BE2C (cell line): ENCODE measurements at places on chromosomes 13 and 19.
A peak's percentile ranks its signal among the peaks of the same experiment; 100 is the strongest.

GRCh38 chr19:29715701-29716581 is 880 bp upstream of the C19orf12 start:
- DNase-seq: no peak

DNA sequence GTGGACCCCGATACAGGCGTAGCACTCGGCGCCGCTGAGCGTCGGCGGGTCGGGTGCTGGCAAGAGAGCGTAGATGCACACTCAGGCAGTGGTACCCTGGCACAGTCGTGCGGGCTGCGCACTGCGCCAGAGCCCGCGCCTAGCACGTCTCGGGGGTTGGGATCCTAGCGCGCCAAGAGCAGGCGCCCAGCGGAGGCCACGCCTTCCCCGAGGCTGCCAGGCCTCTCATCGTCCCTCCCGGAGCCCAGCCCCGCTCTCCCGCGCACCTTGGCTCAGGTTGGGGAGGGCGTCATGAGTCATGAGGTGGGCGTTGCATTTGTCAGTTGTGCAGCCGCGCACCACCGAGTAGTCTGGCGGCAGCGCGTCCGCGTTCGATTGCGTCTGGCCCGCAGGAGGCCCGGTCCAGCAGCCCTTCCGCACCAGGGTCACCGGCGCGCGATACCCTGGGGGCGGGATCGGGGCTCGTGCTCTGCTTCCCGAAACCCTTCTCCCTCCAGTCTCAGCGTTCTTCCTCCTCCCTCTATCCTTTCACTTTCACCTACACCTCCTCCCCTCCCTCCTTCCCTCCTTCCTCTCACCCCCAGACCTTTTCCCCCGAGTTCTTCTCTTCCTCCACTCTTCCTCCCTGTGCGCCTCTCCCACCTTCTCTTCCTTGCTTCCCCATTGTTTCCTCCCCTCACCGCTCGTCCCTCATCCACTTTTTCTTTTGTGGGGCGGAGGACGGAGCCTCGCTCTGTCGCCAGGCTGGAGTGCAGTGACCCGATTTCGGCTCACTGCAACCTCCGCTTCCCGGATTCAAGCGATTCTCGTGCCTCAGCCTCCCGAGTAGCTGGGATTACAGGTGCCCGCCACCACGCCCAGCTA is 3.5 kb downstream of the LYPD5 start:
- no peak for DNase-seq

- no peak for DNase-seq
These were observed 11.2 kb downstream of the BCAT2 start for GRCh38 chr19:48799358-48800300.

DNA sequence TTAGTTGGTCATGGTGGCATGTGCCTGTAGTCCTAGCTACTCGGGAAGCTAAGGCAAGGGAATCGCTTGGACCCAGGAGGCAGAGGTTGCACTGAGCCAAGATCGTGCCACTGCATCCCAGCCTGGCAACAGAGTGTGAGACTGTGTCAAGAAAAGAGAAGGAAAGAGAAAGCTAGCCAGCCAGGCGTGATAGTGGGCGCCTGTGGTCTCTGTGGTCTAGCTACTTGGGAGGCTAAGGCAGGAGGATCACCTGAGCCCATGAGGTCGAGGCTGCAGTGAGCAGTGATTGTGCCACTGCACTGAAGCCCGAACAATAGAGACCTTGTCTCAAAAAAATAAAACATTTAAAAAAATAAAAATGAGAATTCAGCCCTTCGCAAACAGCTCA is 33.3 kb downstream of the TIMM13 start:
- no peak for DNase-seq

DNA sequence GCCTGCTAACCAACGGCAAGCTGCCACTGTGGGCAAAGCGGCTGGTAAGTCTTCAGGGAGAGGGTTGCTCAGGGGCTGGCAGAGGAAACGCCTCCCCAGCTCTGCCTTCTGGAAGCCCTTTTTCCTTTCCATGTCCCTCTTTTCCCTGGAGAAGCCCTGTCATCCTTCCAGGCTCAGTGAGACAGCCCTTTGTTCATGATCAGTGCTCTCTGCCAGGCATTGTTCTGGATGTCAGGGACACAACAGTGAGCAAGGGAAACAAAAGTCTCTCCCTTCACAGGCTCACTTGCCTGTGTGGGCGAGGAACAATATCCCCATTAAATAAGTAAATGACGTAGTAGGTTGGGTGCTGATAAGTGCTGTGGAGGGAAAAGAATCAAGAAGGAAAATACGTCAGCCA is 13.9 kb upstream of the OVOL3 start:
- no peak for DNase-seq

DNA sequence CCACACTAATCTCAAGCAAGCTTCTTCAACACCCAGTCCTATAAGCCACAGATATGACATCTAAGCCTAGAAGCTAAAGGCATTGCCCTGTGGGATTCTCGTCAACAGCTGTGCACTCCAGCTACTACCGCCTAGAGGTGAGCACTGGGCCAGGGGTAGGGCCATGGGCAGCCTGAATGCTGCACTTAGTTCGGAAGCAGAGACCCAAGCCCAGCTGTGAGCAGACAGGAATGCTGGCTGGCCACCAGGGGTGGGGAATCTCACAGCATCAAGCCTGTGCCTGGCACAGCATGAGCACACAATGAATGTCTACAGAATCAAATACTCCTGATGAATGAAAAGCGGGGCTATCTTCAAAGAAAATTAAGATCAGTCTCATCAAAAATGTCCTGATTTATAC is 167.5 kb upstream of the UBL3 start:
- peak; percentile 14 for DNase-seq

- DNase-seq: no peak
These were observed 1137.1 kb upstream of the ATXN8OS start for GRCh38 chr13:68970532-68970931.

- no peak for DNase-seq
These were observed at the start of gene TEX101 for GRCh38 chr19:43414554-43414953. Gene TEX101 (plus strand): TSS chr19:43414890. CDS start chr19:43415920, 1,030 bp downstream.

DNA sequence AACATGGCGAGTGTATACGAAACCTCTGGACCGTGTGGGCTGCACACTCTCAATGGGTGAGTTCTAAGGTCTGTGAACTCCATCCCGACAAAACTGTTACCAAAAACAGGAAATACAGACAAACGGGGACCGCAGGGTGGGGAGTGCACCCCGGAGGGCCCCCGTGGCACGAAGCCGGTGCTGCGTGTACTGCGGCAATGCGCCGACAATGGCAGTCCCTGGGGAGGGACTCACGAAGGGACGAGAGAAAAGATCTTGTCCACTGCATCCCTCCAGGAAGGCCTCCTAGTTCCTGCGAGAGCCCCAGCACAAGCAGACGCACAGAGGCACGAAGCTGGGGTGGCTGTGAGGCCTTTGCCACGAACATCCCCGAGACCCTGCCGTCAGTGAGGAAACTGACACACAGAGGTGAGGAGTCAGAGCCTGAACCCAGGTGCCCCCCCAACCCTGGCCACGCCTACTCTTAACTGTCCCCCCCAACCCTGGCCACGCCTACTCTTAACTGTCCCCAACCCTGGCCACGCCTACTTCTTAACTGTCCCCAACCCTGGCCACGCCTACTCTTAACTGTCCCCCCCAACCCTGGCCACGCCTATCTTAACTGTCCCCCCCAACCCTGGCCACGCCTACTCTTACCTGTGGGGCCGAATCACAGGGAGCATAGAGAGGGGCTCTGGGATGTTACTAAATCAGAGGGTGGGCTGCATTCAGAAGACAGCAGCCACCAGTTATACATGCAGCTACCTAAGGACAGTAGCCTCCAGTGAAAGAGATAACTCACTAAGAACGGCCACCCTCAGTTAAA is 4.2 kb downstream of the MED16 start:
- no peak for DNase-seq

- DNase-seq: peak; percentile 91
These were observed 5.8 kb upstream of the DAPK3 start for GRCh38 chr19:3976495-3977241.

GRCh38 chr19:51372649-51373504 is at the start of gene NKG7:
Gene NKG7 (minus strand): TSS chr19:51372654. CDS start chr19:51372535, 119 bp downstream.
- no peak for DNase-seq

GRCh38 chr13:26054896-26055295 is 3.1 kb upstream of the SHISA2 start:
- DNase-seq: no peak

DNA sequence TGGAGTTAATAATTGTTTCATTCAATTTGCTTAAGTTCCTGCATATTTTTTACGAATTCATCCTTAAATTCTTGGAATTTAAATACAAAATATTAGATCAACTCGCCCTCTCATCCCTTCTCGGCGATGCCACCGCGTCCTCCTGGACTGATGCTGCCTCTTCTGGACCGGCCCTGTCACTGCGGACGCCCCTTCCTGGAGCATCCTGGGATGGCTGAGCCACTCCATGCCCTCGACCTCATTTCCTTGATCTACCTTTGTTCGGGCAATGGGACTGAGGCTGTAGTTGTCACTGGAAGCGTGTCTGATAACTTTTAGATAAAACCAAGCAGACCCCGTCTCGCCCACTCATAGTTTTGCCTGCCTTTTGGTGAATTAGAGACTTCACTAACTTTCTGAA is 283.7 kb downstream of the TEX29 start:
- no peak for DNase-seq

- no peak for DNase-seq
These were observed 22.7 kb downstream of the HPN start for GRCh38 chr19:35063940-35064818.

- peak; percentile 43 for DNase-seq
These were observed 16.3 kb upstream of the TCF3 start for GRCh38 chr19:1668486-1669270.

DNA sequence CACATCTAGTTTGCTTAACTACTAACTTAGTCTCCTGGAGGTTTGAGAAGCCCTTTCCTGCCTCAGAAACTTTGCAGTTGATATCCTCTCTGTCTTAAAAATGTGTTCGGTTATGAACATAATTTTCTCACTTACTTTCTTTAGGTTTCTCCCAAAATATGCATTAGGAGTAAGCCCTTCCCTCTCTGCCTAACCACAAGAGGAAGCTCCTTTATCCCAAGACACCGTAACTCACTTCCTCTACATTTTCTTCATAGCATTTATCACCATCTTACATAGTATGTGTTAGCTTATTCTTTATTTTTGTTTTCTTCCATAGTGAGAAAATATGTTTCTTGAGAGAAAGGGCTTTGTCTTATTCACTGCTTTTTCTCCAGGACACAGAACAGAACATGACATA is 952.5 kb upstream of the ATXN8OS start:
- no peak for DNase-seq
